ENCODE measurements at places on chromosomes 4 and X.
A peak's percentile ranks its signal among the peaks of the same experiment; 100 is the strongest.

DNA sequence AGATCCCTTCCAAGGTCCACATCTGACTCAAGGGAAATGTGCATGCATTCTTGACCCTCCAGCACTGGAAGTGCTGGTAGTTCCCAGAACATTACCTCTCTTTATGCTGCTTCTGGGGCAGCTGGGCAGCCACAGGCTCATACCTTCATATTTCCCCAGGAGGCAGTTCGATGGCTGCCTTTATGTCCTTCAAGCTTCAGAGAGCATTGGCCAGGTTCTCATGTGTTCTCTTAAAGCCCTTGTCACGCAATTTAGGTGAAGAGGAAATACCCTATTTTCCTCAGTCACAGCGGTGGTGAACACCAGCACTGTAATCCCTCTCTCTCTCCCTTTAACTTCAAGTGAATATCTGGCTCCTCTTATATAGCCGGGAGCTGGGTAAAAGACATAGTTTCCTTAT is 134.3 kb downstream of the MID1IP1 start:
- DNase-seq, result no peak

GRCh38 chrX:121858867-121859647 is 811.6 kb downstream of the GLUD2 start:
- DNase-seq, result no peak

- DNase-seq, result no peak
These were observed 1530.1 kb upstream of the PABPC4L start for GRCh38 chr4:135731682-135732081.

GRCh38 chrX:149453906-149454822 is 50.9 kb downstream of the IDS start:
- DNase-seq, result no peak

- DNase-seq, result peak; percentile 25
These were observed 90.0 kb upstream of the DRD5 start for GRCh38 chr4:9691238-9692065.

DNA sequence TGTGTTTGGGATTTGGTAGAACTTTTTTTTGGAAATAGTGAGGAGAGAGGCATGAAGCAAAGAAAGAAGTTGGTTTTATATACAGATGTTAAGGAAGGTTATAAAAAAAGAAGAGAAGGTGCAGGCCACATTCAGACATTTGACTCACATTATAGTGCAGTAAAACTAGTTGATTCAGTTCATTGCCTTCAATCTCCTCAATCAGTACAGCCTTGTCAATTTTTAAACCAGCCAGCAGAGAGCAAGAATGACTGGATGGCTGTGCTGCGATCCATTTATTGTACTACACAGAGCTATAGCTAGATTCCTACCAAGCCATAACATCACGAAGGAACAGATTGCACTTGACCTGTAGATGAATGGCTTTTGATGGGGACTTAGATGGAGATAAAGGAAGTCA is 79.7 kb upstream of the LSM6 start:
- no peak for DNase-seq

GRCh38 chr4:73648478-73648877 is 28.2 kb upstream of the RASSF6 start:
- no peak for DNase-seq

DNA sequence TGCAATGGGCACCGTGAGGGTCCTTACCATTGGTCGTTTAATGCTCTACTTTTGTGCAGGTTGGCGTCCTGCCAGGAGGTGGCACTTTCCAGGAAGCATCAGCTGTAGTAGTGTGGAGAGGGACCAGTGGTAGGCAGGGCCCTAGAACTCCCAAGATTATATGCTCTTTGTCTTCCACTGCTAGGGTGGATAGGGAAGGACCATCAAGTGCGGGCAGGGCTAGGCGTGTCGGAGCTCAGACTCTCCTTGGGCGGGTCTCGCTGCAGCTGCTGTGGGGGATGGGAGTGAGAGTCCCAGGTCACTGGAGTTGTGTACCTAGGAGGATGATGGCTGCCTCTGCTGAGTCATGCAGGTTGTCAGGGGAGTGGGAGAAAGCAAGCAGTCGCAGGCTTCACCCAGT is 134.7 kb downstream of the KLF8 start:
- DNase-seq, result peak; percentile 40

DNA sequence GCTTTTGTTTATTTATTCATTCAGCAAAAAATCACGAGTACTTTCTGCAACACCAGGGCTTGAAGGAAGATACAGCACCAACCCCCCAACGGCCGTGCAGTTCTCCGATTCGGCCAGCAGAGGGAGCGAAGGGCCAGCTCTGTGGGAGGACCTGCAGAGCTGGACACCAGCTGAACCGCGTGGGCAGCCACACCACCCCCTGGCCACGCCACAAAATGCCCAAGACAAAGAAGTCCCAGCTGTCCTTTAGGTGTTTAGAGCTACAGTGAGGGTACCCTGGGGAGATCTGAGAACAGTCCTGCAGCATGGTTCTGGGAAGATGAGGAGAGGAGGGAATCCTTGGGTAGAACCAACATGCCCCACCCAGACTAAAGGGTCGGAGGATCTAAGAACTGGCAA is 83.1 kb downstream of the RELL1 start:
- peak; percentile 46 for DNase-seq

DNA sequence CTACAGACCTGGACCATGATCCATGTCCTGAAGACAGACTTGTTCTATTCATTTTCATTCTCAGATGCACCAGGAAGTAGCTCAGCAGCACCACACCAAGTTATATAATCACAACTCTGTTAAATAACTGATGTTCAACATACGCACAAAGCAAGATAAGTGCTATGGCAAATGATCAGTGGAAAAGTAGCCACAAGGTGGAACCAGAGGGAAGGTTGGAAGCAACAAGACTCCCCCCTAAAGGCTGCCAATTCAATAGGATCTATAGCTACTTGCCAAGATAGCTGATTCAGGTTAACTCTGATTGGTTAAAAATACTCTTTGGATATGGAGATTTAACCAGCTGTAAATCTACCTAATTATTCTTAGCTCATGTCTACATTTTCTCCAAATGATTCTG is 23.7 kb upstream of the FAM47B start:
- DNase-seq, result no peak

- no peak for DNase-seq
These were observed 15.5 kb upstream of the HSD17B10 start for GRCh38 chrX:53449632-53450031.

DNA sequence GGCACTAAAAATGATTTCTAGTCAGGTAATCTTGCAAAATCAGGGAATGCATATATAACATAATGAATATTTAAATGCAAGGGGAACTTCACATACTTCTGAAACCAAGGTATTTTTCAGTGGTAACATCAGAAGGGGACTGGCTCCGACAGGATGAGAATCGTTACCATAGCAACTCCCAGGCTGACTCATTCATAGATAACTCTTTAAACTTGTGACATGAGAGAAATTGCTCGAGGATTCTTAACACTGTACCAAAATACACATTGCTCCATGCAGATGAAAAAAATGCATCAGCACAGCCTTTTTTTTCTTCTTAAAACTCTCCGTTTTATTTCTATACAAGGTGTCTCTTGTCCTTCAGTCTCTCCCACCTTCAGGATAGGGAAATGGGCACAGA is 114.3 kb downstream of the GABRB1 start:
- no peak for DNase-seq

GRCh38 chrX:42732506-42732905 is 45.5 kb downstream of the PPP1R2C start:
- no peak for DNase-seq

DNA sequence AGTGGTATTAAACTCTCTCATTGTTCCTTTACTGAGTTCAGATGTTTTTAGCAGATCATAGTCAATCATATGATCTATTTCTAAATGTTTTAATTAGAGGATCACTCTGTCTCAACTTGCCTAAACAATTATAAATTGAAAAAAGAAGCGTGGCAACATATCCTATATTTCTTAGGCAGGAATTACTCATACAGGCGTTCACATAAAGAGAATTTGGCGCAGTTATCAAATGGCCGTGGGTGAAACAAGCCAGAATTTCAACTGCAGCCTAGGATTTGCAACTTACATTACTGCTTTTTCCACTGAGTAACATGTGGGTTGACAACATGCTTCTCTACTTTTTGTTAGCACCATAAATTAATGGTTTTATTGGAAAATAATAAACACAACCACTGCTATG is 141.3 kb downstream of the CPE start:
- no peak for DNase-seq

GRCh38 chrX:74925225-74926088 is at the start of gene NEXMIF:
Gene NEXMIF, minus strand, starts transcription at chrX:74925452.
- peak; percentile 3 for DNase-seq

DNA sequence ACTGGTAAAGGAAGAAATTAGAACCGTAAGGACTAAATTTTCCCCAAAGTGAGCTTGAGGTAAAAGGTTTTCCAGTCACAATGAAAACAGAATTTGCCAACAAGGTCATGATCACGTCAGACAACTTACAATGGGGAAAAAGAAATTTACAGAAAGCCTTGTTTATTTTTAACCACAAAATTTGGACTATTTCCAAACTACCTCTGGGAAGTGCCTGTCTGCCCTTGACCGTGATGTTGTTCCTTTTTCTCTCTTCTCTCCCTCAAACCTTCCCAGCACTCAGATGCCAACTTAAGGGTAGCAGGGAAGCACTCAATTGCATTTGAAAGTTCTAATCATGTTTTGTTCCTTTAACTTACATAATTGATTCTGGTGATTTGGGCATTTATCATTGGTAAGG is 32.5 kb downstream of the MEPE start:
- DNase-seq, result no peak

DNA sequence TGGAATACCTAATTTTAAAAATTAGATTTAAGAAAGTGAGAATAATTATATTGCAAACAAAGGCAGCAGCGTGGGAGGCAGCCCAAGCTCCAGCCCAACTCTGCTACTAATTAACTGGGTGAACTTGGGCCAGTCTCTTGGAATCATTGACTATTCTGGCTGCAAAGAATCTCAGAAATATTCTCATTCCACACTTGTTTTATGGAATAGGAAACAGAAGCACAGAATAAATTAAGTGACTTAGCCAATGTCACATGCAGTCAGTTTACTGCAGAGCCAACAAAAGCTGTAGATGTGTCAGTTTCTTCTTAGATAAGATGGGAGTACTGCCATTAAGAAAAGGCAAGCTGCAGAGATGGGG is 132.6 kb upstream of the FAM9B start:
- no peak for DNase-seq

GRCh38 chr4:145884775-145885174 is 53.8 kb downstream of the ZNF827 start:
- no peak for DNase-seq

- DNase-seq, result no peak
These were observed 704.4 kb downstream of the PCDH19 start for GRCh38 chrX:99705701-99706100.

DNA sequence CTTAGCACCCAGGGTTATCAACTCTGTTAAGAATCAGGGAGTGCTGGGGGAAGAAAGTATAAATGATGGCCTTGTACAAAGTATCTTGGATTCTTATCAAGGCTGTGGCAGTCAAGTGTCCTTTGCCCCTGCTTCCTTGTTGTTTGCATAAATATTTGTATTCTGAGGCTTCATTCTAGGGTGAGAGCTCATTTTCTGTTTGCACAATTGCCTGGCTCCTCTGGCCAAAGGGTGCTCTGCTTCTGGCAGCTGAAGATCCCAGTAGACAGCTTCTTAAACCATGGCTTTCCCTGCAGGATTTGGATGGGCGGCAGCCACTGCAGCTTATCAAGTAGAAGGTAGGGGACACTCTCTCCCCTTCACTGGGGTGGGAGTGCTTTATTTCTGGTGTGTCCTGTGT is at the start of gene GBA3:
Gene GBA3, plus strand, starts transcription at position 202 of the 400 bp plus-strand sequence.
- DNase-seq, result no peak

DNA sequence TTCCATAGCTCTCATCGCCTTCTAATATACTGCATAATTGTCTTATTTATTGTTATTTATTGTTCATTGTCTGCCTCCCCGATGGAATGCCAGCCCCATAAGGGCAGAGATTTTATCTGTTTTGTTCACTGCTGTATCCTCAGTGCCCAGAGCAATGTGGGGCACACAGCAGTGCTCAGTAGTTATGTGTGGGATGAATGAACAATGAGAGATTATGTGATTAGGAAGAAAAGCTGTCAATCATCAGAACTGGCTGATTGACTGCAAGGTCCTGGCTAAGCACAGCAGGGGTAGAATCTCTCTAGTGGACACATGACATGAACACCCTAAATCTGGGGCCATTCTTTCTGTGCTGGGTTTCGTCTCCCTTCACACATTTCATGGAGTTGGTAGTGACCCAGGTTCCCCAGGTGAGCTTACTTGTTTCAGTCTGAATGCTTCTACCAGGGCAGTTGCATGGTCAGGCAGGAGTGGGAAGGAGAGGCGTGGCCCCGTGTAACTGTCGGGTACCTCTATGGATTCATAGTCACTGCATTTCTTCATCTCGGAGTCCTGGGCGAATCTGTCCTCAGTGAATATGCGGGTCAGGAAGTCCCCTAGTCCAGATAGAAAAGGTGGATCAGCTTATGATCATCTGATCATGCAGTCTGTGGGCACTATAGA is 12.6 kb downstream of the PPEF2 start:
- no peak for DNase-seq

- DNase-seq, result no peak
These were observed 60.4 kb downstream of the MCF2 start for GRCh38 chrX:139647597-139647996.

DNA sequence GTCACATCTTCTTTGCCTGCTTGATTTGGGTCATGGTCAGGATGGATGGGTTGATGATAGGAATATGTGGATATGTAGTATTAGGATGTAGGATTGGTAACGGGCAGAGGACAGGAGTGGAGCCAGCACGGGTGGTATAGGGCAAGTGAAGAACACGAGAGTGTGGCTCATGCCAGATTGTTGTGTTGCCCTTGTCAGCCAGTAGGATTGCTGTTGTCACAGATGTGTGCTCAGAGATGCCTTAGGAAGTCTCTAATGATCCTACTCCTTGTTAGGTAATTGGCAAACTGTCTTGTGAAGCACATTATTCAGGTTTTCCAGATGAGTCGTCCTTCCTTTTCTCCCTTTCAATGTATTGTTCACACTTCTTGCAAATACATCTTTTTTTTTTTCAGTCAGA is 5.5 kb downstream of the ATP10D start:
- DNase-seq, result no peak

GRCh38 chr4:139973015-139973414 is 181.0 kb downstream of the MAML3 start:
- DNase-seq, result no peak

DNA sequence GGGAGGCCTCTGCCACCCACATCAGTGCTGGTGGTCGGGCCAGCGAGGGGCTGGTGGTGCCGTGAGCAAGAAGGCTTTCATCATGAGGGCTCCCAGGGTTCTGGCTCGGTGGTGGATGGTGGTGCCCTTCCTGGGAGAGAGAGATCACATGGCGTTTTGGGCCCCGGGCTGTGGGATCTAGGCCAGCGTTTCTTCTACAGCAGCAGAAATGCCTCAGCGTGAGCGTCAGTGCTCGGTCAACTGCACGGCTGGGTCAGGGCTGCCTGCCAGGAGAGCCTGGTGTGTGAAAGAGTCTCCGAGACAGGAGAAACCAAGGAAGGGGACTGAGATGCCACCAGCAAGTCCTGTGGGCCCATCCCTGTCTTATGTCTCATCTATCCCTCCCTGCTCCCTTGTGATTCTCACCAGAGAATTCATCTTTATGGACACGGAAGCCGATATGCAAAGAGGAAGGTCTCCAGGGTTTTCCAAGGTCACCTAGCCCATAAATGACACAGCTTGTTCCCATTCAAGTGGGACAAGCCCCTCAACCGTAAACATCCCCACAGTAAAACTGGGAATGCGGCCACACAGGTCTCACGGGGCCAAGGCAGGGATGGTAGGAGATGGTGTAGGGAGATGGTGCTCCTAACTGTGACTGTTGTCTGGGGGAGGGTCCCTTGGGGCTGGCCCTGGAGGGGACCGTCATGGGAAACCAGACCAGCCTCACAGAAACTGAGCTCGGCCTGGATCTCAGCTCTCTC is 99.2 kb downstream of the SORCS2 start:
- DNase-seq, result no peak

GRCh38 chr4:145195167-145195952 is 15.0 kb upstream of the OTUD4 start:
- DNase-seq, result peak; percentile 46

- DNase-seq, result no peak
These were observed 81.1 kb upstream of the NEIL3 start for GRCh38 chr4:177228599-177228998.

Measured in PC-9 (cell line).